ENCODE measurements at places on chromosomes 3 and 15.

GRCh38 chr15:87753539-87753938 lies 503.0 kb downstream of the NTRK3 start:
- DNase-seq, result no peak

DNA sequence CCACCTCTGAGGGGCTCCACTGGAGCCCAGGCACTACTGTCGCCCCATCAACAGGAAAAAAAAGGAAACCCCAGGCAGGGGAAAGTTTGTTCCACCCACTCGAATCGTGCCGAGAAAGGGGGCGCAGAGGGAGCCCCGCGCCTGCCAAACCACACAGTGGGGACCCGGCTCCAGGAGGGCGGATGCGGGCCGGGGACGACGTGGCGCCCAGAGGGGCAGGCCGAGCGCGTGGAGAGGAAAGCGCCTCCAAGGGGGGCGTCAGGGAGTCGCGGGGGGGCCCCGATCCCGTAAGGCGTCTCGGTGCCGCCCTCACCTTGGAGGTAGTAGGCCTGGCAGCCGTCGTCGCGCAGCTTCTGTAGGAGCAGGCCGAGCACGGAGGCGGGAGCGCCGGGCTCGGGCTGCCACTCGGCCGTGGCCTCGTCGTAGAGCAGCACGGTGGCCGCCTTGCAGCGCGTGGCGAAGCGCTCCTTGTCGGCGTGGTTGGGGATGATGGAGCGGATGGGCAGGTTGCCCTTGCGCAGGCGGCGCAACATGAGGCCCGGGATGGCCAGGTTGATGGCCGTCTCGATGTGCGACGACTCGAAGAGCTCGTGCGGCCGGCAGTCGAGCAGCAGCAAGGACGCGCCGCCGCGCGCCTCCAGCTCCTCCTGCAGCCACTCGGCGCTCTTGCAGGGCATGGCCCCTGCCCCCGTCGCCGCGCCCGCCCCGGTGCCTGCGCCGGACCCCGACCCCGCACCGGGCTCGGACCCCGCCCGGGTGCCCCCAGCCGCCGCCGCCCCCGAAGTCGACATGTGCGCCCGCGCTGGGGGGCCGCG lies 627 bp downstream of the DUSP7 start:
- DNase-seq, result no peak

- DNase-seq, result no peak
Measured at GRCh38 chr15:57626713-57627440, 35.2 kb downstream of the MYZAP start.

DNA sequence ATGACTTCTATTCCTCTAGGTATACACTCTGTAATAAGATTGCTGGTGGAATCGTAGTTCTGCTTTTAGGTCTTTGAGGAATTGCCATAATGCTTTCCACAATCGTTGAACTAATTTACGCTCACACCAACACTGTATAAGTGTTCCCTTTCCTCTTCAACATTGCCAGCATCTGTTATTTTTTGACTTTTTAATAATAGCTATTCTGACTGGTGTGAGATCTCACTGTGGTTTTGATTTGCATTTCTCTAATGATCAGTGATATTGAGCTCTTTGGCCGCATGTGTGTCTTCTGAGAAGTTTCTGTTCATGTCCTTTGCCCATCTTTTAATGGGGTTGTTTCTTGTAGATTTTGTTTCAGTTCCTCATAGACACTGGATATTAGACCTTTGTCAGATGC lies 12.8 kb downstream of the NXPE3 start:
- DNase-seq, result no peak

DNA sequence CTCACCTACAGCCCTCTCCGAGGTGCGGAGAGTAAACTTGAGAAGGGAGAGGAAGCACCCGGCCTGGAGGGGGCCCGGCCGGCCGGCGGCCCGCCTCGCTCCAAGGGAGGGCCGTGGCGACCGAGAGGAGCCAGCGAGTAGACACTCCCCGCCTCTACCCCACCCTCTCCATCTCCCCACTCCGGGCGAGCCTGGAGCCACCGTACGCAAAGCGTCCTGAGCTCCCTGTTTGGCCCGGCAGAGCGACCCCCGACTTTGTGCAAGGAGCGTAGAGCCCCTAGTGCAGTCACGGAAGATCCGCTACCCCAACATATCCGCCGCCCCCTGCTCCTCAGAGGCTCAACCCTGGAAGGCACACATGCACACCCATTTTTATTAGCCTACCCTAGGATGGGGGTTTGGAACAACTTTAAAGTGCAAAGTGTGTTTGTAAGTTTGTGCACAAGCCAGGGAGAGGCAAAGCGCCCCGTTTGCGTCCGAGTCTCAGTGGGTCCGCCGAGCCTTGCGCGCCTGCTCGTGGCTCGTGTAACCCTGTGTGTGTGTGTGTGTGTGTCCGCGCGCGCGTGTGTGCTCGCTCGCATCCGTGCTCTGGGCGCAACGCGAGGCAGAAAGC lies 508 bp upstream of the SMAD6 start:
- no peak for DNase-seq

DNA sequence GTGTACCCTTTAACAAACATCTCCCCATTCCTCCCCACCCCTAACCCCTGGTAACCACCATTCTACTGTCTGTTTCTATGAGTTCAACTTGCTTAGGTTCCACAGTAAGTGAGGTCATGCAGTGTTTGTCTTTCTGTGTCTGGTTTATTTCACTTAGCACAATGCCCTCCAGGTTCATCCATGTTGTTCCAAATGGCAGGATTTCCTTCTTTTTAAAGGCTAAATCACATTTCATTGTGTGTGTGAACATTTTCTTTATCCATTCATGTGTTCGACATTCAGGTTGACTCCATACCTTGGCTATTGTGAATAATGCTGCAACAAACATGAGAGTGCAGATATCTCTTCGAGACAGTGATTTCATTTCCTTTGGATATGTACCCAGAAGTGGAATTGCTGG lies 62.7 kb downstream of the TJP1 start:
- no peak for DNase-seq

DNA sequence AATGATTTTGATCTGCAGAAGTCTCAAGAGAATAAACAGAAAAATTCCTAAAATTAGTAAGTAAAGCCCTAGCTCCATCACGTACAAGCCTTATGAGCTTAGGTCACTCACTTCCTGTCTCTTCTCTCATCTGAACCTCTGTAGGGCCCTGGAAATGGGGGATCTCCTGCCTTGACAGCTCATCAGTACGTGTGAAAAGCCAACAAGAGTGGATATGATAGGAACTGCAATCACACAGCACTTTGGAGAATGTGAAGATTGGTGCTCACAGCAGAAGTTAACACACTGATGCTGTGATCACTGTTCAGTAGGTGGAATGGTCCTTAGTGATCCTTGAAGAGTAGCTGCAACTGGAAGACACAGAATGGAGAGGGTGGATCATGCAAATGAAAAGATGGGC lies 27.8 kb upstream of the ALDH1L1 start:
- DNase-seq, result no peak

DNA sequence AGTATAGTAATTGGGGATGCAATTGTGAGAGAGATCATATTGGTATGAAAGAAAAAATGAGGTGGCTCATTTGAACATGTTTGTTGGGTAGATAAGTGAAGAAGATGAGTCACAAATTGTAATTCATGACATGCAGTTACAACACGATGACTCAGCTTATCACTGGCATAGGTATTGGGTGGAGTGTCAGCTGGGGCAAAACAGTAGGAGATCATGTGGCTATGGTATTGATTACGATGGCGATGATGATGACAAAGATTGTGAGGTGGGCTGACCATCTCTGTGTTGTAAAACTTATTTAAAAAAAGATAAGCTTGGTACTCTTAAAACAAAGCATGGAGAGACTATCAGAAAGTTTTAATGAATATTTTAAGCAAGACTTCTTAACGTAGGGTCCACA lies 11.6 kb upstream of the DPH6 start:
- DNase-seq, result no peak

DNA sequence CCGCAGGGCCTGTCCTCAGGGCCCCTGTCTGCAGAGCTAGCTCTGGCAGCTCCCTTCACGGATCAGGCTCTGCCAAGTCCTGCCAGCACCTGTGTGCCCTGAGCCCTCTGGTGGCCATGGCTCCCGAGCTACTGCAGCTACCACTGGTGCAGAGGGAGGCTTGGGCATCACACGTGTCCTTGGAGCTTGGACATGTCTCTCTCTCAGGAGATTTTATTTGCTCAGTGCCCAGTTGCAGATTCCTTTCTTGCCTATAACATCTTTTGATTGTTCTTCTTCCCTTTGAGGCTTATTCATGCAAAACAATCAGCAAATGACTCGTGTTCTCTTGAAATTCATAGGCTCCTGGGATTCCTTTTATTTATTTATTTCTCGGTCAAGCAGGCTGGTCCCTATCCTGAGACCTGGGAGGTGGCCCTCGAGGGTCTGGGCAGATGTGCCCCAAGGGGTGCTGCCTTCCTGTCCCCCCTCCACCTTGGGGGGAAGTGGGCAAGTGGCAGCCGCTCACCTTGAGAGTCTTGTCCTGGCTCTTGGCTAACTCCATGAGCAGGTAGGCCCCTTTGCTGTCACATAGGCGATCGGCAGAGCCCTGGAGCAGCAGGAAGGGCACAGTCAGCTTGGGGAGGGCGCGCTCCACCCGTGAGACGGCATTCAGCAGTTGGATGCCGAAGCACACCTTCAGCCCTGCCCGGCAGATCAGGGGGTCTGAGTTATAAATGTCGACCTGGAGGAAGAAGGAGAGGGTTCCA lies 21.9 kb downstream of the ABTB1 start:
- no peak for DNase-seq

DNA sequence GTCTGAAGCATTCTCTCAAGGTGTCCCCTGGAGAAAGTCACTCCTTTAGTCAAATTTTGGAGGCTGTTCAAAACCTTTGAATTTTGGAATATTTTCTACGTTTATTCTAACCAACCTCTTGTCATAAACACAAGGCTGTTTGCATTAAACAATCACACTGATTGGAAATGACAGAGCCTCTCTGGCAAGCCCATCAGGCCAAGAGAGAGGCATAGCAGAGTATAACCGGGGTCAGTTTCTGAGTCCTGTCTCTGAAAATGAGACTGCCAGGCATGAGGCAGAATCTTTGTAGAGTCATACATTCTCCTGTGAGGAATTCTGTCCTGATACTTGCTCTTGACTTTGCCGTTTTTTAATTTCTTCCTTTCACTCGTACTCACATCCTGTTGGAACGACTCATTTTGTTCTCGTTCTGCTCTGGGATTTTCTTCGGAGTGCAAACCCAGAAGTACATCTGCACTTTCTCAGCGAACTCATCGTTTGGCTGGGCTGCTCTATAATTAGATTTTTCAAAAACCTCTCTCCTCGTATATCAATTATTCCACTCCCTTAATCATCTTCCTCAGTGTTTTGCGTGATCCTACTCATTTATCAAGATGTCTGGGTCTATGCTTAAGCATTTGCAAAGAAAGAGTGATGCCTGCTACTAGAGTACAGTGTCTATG lies 114.2 kb downstream of the AGBL1 start:
- DNase-seq, result no peak

GRCh38 chr3:142152384-142152783 lies 3.0 kb upstream of the TFDP2 start:
- no peak for DNase-seq

DNA sequence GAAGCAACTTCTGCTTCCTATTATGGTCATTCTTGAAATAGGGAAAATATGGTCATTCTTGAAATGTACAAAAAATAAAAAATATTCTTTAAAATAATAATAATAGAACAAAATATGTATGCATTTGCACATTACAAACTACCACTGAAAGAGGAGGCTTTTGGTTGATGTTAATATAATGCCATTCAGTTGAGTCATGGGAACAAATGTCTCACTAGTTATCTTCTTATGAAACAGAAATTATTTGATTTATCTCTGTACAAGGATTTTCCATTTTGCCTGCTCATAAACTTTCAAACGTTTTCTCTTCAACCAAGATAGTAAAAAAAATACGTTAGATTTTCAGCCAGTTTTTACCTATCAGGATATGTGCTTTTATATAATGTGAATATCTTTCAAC lies 1662.7 kb downstream of the OTOL1 start:
- DNase-seq, result no peak

- no peak for DNase-seq
Measured at GRCh38 chr3:194167480-194168282, 31.7 kb downstream of the HES1 start.

DNA sequence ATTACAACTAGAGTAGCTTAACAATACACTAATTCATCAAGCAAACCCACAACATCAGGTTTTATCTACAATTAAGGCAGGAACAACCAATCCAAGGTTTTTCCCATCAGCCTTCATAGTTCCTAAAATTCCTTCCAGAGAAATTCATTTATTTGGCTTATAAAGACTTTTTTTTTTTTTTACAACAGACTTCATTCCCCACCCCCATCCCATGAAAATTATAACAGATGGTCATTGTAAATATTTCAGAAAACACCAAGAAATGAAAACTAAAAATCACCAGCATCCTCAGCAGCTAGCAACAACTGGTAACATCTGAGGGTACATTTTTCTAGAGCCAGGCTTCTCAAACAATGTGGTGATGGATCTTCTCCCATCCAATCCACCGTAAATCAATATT lies 11.0 kb downstream of the SH3BP5 start:
- DNase-seq, result no peak

GRCh38 chr3:13566453-13566748 lies 17.5 kb downstream of the FBLN2 start:
- DNase-seq, result no peak

DNA sequence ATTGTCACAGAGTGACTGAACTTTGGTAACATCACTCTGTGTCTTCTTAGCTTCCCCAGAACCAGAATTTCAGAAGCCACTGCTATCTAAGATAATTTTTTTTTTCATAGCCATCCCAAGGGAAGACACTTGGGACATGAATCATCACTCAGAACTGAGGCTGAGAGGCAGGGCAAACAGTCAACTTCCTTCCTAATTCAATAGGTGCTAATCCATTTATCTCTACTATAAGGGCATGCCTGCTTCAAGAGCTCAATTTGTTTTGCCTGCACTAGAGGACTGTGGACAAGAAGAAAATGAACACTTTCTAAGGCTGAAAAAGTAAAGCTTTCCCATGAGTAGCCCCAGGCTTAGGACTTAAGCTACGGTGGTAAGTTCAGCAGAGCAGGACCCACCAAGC lies 56.7 kb upstream of the MYRIP start:
- no peak for DNase-seq

- no peak for DNase-seq
Measured at GRCh38 chr15:58393241-58393662, 38.5 kb upstream of the LIPC start.

Measured in D721Med (cell line).